ENCODE measurements at places on chromosomes 6 and 20.

GRCh38 chr20:61460261-61461052 lies 208.4 kb downstream of the CDH4 start:
- DNase-seq: no peak

DNA sequence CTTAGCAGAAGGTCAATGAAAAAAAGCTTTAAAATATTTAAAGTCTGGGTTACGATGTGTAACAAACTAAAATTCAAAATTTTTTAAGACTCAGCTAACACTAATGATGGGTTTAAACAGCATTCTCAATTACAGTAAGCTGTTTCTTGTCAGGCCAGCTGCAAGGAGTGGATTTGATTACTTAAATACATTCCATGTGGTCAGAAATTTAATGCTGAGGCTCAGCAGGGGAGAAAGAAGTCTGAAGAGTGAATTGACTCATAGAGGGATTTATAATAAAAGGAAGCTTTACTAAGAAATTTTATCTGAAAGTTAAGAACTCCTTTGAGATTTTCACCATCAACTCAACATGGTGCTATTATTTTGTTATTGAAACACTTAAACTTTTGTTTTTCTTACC lies 398.6 kb downstream of the KHDRBS2 start:
- DNase-seq: no peak

DNA sequence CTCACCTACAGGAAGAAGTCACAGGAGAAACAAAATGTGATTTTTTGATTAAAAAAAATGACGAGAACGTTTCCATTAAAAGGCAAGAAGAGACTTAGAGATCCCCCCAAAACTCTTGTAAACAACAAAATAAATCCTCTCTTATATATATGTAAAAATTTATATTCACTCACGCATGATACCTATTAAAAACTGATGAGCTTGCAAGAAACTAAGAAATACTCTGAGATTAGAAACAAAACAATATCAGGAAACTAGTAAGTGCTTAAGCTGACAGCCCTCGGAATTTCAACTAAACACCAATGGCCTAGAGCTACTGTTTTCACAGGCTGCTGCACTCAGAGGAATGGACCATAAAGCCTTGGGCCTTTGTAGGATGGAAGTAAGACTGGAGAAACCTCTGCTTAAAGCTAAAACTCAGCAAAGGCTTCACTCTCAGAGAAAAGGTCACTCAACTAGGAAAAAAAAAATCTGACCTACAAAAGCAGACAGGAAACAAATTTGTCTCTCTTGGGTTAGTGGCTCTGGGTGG lies 63.0 kb downstream of the MAP3K7 start:
- DNase-seq: no peak

DNA sequence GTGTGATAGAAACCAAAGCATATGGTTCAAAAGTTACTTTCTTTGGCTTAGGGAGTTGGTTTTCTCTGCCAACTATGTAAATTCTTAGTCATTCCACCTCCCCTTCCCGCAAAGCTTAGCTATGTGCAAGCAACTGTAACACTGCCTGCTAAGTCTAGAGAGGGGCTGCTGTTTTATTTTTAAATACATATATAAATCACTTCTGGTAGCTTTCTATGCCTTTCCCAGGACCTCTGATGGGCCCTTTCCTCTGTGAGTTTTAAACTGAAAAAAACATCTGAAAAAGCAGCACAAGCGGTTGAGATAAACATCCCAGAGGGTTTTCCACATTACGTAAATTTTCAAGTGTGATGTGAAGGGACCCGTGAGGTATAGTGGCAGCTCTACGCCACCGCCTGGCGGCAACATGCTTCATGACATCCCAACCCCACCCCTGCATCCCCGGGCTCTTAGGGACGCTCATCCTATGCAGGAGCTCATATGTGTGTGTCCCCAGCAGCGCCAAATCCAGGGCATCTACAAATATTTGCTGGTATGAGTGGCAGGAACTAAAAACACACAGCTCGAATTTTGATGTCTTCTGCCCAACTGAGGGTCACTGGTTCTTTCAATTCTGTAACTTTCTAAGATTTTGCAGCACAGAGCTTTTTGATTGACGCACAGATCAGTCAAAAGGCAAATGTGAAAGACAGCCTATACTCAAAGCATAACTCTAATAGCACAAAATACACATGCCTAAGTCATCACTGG lies 12.7 kb downstream of the SAYSD1 start:
- peak; percentile 75 for DNase-seq

DNA sequence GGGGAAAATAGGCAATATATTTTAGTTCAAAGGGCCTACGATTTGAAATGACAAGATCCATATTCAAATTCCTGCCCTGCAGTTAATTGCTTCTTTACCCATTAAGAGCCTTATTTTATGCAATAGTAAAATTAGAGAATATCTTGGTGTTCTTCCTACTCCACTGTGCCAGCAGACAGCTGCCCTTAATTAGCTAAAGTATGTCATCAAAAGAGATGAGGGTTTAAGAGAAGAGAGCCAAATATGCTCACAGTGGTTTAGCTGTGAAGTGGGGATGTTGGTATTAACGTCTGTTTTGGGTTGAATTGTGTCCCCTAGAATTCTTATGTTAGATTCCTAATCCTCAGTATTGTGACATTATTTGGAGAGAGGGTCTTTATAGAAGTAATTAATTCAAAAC lies 148.1 kb downstream of the MOXD1 start:
- peak; percentile 21 for DNase-seq

- DNase-seq: no peak
Observed at GRCh38 chr6:119891644-119892043, 542.1 kb upstream of the MAN1A1 start.

All from fibroblast of gingiva (primary cell).